ENCODE measurements at places on chromosomes 7 and 10.

- DNase-seq, result no peak
Measured at GRCh38 chr10:13681095-13681494, 94.3 kb downstream of the PRPF18 start.

GRCh38 chr10:78929541-78929940, 139.2 kb upstream of the ZMIZ1 start:
- no peak for DNase-seq

GRCh38 chr7:128697302-128697905, 25.3 kb downstream of the GARIN1A start:
- DNase-seq, result no peak

- DNase-seq, result no peak
Measured at GRCh38 chr10:26729395-26729794, 31.9 kb downstream of the PDSS1 start.

DNA sequence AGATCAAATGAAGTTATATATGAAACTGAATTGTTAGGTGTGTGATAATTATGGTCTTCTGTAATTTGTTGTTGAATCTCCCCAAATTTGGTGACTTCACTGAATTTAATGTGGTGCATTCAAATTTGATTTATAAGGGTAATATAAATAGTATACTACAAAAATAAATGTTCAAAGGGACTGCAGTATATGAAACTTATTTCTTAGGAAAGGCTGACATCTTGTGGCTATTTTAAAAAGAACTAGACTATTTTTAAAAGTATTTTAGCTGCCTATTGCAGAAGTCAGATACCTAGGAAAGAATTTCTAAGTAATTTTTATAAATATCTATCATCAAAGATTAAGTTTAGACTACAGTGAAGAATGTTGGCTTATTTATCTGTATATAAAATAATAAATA, 36.6 kb downstream of the ATRNL1 start:
- DNase-seq, result no peak

- no peak for DNase-seq
Measured at GRCh38 chr10:10665750-10666149, 351.9 kb upstream of the CELF2 start.

GRCh38 chr10:80581469-80581835, 43.8 kb downstream of the SH2D4B start:
- DNase-seq, result no peak

GRCh38 chr7:6271060-6271658, 1.3 kb downstream of the CYTH3 start:
- DNase-seq, result no peak

DNA sequence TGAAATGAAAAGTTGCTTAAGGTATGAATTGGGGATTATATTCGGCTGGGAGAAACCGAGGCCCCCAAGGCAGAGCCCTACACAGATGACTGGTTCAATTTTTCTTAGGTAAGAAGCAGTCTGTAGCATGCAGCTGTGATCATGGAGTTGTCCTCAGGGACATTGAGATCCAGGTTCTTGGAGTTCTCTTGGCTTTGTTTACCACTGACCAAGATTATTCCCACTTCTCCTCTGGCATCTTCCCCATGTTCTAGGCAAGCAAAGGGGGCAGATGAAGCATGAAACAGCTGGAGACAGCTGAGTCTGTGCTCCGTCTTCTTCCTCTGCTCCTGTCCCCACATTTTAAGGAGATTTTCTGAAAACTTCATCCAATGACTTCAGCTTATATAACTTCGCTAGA, 129.5 kb upstream of the BMPER start:
- no peak for DNase-seq

DNA sequence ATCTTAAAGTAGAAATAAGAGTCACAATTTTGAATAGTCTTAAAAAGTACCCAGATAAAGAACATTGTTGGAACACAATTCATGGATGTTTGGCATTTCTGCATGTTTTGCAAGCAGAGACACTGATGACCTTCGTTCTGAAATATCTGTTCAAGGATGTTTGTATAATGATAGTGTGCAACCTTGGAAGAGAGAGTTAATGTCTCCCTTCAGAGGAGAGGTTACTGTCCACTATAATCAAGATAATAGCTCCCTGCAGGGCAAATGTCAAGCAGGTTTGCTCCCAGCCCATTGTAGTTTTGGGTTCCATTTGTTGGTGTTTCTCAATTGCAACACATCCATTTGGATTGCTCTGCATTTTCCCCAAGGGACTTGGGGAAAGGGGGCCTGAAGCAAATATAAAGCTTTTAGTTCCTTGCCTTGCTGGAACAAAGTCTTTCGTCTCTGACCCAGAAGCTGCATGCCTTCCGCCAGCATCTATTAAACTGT, 45.2 kb downstream of the COL1A2 start:
- no peak for DNase-seq

- DNase-seq, result no peak
Measured at GRCh38 chr10:111087968-111088505, 11.2 kb downstream of the ADRA2A start.

DNA sequence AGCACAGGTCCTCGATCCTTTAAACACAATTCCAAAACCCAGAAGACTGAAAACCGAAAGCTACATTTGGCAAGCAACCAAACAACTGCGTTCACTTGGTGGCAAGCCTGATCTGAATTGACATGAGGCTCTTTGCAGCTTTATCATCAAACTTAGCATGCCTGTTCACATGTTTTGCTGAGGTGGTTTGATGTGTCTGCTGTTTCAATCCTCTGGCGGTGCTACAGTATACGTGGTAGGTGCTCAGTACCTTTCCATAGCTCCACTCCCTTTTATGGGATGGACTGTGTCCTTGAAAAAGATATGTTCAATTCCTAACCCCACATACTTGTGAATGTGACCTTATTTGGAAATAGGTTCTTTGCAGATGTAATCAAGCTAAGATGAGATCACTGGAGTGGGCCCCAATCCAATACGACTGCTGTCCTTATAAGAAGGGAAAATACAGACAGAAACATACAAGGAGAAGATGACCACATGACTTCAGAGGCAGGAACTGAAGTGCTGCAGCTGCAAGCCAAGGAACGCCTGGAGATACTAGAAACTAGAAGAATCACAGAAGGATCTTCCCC, 33.4 kb downstream of the CCDC6 start:
- DNase-seq, result no peak

- DNase-seq, result no peak
Measured at GRCh38 chr7:96055717-96056116, 266.2 kb downstream of the SLC25A13 start.

DNA sequence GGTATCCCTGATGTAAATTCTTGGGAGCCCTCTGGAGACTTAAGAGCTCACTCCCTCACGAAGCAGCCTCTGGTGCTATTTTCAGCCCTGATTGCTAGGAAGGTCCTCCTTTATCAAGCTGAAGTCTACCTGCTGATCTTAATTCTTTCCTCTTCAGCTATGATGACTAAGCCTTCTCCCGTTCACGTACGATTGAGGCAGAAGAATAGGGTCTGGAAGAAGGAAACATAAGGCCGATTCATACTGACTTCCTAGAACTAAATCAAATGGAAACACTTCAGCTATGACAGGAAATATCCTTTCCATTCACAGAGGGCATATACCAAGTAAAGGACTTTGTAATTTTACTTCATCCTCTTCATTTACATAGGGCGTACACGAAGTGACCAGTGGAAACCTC, 107.0 kb downstream of the CPXM2 start:
- no peak for DNase-seq

DNA sequence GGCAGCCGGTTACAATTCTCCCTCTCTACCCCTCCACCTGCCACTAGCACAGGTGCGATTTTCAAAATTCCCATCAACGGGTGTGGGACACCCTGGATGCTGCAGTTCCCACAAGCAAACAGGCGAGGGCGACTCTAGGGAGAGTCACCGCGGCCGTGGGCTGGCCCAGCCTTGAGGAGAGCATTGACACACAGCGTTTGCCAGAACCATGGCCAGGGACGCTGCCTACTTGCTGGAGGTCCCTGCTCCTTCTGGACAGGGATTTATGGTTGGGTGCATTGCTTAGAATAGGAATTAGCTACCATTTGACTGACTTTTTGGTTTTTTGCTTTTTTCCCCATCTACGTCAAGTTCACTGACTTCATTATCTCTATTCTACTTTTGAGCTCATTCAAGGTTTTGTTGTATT, 19.0 kb upstream of the CLDN4 start:
- no peak for DNase-seq

GRCh38 chr7:2072042-2072441, 160.7 kb downstream of the MAD1L1 start:
- DNase-seq, result no peak

DNA sequence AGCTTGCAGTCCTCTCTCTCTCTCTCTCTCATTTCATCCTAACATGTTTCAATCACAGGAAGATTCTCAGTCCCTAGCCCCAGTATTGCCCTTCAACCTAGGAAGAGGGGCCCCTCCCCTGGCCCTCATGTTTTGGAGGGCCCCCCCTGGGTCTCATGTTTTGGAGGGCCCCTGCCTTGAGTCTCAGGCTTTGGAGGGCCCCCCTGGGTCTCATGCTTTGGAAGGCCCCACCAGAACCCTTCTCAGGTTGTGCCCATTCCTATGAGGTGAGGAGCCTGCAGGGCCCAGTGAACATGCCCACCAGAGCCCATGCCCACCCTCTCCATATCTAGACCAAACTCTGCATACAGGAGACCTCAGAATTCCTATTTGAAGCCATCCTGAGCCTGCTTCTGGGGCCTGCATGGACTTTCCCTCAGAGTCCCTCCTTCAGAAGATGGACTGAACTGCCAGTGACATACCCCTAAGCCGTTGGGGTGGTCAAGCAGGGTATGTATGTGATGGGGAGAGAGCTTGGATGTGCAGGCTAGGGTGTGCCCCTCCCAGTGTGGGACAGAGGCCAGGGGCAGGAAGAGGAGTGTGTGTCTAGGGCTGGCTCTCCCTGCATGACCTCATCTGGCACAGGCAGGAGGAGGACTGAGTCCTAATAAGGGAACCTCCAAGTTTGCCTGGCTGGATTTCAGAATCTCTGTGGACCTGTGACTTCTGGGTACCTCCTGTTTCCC, 8.1 kb upstream of the VDAC2 start:
- no peak for DNase-seq

DNA sequence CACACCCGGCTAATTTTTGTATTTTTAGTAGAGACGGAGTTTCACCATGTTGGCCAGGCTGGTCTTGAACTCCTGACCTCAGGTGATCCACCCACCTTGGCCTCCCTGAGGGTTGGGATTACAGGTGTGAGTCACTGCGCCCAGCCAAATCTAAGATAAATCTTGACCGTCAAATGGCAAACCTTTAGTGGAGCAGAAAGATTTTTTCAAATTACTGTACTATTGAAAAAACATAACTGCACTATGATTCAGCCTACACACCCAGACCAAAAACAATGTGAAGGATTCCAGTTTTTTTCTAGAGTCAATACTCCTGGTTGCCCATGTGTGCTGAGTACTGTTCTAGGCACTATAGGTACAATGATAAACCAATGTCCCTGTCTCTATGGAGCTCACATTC, 33.9 kb upstream of the SVIL start:
- DNase-seq, result no peak

DNA sequence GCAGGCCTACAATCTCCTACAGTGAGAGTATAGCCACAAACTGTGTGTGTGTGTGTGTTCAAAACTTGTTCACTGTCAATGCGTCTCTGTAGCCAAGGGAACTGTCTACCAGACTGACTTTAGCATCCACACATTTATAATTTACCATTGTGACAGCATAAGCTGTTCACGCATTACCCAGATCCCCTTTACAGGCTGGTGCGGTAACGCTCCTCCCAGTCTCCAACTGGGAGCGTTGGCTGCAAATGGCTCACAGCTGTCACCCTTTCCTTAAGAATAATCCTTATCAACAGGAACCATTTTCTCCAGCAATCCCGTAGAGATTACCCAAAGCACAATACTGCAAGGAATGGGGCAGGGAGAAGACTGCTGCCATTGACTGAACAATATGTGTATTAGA, 199.5 kb downstream of the GPAM start:
- no peak for DNase-seq

DNA sequence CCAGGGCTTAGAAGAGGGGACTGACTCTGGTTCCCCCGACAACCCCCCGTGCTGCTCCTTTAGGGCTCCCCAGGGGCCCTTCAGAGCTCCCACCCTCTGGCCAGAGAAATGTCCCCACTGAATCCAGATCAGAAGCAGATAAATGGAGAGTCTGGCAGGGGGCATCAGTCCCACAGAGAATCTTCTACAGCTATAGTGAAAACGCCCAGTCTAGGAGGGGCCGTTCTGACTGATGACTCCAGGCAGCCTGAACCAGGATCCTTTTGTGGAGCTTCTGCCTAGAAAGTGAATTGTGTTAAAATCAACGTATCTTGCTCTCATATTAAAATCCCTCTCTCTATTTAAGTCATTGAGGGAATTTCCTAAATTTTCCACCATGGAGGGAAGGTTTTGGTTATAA, 471.4 kb downstream of the LRMDA start:
- no peak for DNase-seq

- no peak for DNase-seq
Measured at GRCh38 chr7:117485118-117485620, 5.3 kb downstream of the CFTR start.

DNA sequence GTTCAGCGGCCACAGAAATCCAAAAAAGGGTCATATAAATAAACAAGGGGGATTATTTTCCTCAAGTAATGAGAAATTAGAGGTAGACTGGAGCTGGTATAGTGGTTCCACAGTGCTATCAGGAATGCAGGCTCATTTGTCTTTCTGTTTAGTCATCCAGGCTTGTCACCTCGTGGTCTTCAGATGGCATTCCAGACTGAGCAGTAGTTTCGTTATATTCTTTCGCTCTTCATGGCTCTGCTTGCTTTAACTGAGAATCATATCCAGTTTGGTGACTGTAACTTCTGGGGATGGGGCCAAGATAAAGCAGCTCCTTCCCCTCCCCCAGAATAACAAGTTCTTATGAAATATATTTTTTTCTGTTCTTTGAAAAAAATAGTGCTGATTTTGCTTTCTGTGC, 9.5 kb downstream of the ANKIB1 start:
- no peak for DNase-seq

GRCh38 chr7:151925446-151926335, 30.6 kb upstream of the GALNTL5 start:
- DNase-seq, result peak; percentile 58

GRCh38 chr7:129373651-129374428, 60.4 kb upstream of the STRIP2 start:
- DNase-seq, result no peak

DNA sequence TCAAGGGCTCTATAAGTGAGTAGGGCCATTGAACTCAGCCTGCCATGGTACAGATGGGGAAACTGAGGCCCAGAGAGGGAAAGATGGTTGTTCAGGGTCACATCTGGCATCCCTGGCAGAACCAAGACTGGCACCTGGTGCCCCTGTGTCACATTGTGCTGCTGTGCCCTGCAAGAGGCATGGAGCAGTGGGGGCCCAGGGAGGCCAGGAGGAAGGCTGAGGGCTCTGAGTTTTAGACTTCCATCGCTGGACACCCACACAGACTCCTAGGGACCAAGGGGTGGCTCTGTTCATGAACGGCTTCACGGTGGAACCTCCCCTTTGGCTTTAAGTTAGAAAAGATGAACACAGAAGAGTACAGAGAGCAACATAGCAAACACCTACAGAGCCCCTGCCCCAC, 66.7 kb upstream of the AQP1 start:
- DNase-seq, result no peak

DNA sequence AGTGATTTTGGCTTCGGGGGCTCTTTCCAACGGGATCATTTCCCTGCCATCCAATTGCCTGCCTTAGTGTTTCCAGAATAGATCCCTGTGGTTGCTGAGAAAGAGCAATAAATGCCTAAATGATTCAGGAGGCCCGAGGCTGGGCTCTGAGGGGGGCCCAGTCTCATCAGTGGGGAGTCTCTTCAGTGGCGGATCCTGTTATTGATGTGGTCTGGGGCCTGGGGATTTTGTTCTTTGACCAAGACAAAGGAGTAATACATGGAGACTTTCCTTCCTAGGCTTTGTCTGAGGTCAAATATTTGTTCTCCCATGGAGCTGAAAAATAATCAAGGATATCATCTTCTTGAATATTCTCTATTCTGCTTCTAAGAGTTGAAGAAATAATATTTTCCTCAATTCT, 40.8 kb downstream of the TAS2R41 start:
- no peak for DNase-seq

Data from GF-D8 (cell line).